ENCODE measurements at places on chromosomes 16 and 17.
A peak's percentile ranks its signal among the peaks of the same experiment; 100 is the strongest.

DNA sequence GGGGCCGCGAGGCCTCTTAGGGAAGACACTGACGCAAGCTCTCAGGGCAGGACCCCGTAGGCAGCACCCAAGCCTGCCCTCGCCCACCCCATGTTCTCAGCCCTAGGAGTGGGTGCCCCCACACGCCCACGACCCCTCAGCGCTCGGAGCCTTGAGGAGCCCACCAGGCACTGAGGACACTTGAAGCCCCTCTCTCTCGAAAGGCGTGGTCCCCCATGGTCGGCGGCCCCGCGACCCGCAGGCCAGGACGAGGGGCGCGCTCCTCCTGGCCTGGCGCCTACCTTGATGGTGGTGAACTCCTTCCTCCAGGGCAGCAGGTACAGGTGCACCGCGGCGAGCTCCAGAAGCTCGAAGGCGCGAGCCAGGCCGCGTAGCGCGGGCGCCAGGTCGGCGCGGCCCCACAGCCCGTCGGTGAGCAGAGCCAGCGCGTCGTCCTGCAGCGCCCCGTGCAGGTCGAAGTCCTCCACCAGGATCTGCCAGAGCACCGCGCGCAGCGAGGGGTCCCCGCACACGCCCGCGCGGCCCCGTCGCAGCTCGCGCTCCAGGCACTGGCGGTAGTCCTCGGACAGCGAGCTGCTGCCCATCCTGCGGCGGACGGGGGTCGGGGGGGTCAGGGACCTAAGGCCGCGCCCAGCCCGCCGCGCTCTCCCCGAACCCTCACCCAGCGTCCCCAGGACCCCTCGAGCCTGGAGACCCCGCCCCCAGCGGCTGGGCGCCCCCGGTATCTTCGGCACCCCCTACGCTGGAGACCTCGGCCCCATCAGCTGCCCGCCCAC lies 668 bp downstream of the SPATA2L start:
- peak overlapping the region; percentile 86 for H3K27ac ChIP-seq
- peak; percentile 55 for DNase-seq
- peaks cover 2% of the 10 kb centered on the region for H3K36me3 ChIP-seq
- H3K4me1 ChIP-seq = peaks cover 30% of the 10 kb centered on the region
- H3K4me3 ChIP-seq = peak overlapping the region; percentile 74

- peak overlapping the region; percentile 99 for H3K27ac ChIP-seq
- no peak for DNase-seq
- peak overlapping the region; percentile 77 for H3K4me3 ChIP-seq
- no peaks in the 10 kb centered on the region for H3K27me3 ChIP-seq
Observed at GRCh38 chr17:82865274-82865673, 25.5 kb upstream of the ZNF750 start.

DNA sequence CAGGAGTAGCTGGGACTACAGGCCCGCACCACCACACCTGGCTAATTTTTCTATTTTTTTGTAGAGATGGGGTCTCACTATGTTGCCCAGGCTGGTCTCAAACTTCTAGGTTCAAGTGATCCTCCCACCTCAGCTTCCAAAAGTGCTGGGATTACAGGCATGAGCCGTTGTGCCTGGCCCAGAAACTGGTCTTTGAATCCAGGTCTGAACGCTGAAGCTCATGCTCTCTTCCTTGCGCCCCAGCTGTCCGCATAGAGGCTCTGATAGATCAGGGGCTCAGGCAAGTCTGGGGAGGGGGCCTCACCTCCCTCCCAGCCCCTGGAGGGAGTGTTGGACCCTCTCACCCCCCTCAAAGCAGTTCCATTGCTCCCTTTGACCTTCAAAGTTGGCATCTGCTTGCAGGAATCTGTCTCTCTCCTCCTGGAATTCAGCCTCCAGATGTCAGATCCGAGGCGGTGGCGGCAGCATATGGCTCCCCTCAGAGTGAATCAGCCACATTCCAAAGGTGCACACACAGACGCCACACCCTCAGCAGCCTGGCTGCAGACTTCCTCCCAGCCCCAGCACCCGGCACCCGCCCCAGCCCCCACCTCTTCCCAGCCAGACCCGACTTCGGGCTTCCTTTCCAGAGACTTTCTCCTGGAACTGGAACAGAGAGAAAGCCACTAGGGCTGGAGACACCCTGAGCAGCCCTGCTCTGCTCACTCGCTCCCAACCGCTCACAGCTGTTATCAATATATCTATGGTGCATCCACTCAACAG lies 16.9 kb upstream of the GLIS2 start:
- no peak overlapping the region for H3K27ac ChIP-seq
- H3K4me3 ChIP-seq = no peak overlapping the region
- no peak for DNase-seq
- H3K27me3 ChIP-seq = no peaks in the 10 kb centered on the region

DNA sequence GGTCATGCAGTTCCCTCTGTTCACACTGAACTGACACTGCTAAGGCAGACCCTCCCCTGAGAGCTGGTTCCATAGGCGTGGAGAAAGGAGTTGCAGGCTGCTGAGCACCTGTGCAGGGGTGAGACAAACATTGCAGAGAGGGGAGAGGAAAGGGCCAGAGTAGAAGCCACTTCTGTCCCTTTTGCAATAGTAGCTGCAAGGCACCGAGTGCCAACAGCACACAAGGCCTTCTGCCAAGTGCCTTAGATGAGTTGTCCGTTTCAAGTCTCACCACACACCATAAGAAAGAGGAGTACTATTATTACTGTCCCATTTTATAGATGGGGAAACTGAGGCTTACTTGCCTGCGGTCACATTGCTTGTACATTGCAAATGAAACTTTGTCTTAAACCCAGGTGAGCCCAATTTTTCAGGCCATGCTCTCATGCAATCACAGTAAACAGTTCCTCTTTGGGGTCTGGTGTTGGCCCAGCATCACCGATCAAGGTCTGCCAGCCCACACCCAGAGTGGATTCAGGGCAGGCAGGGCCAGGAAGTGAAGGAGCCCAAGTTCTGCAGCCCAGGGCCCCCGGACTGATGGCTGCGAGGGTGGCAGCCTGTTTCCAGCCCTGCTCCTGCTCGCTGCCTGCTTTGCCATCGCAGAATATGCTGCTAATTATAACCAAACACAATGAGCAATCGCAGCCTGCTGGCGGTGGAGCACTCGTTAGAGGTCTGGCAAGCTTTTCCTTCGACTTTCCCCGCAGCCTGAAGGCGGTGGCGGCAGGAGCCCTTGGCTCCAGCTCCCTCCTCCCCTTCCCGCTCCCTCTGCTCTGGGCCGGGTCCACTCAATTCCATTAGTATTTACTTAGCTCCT lies 36.8 kb upstream of the DYNLL2 start:
- H3K36me3 ChIP-seq = no peaks in the 10 kb centered on the region
- peaks cover 20% of the 10 kb centered on the region for H3K27me3 ChIP-seq
- DNase-seq = no peak
- no peaks in the 10 kb centered on the region for H3K4me1 ChIP-seq
- no peak overlapping the region for H3K27ac ChIP-seq

DNA sequence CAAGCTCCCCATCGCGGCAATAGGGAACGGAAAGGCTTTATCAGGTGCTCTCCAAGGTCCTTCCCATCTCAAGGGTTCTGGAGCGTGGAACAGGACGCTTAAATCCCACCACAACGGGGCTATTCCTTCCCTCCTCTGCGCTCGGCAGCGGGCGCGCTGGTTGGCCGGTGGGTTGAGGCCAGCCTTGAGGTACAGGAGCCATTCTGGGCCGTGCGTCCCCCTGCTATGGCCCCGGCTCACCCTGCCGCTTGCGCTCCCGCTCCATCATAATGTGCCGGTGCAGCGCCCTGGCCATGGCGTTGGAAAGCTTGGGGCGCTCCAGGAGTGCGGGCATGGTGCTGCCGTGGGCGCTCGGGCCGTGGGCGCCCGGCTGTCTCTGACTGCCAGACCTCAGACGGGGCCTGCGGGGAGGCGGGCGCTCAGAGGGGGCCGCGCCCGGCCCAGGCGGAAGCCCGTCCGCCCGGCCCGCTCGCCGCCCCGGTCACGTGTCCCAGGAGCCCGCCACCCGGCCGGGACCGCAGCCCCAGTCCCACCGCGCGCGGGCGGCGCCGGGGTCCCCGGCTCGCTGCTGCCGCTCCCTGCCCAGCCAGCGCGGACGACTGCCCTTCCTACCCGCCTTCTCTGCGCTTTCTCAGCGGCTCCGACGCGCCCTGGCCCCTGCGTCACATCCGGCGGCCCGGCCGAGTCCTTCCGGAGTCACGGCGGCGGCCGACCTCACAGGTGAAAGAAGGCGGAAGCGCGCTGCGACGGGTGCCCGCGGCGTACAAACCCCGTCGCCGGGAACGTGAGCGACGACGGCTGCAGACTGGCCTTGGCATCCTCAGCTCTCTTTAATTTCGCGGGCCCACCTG lies at the start of gene GPS2:
TSS of gene GPS2 (minus strand) at position 642 of the 851 bp plus-strand sequence. CDS start at position 334, 308 bp downstream.
- H3K27ac ChIP-seq = peak within 1 kb of the TSS; percentile 94
- peak within 1 kb of the TSS; percentile 90 for H3K4me3 ChIP-seq
- no peaks in the 10 kb centered on the region for H3K27me3 ChIP-seq
- peaks cover 54% of the 10 kb centered on the region for H3K36me3 ChIP-seq
- peaks cover 48% of the 10 kb centered on the region for H3K4me1 ChIP-seq
- peak; percentile 94 for DNase-seq

- DNase-seq = no peak
- H3K4me1 ChIP-seq = no peaks in the 10 kb centered on the region
- H3K27ac ChIP-seq = no peak overlapping the region
Observed at GRCh38 chr17:28426081-28426519, 20.1 kb upstream of the SLC46A1 start.

- no peaks in the 10 kb centered on the region for H3K27me3 ChIP-seq
- H3K4me1 ChIP-seq = peaks cover 27% of the 10 kb centered on the region
- no peak overlapping the region for H3K4me3 ChIP-seq
- no peak overlapping the region for H3K27ac ChIP-seq
- peaks cover 41% of the 10 kb centered on the region for H3K36me3 ChIP-seq
Observed at GRCh38 chr17:19380481-19381301, 2.4 kb downstream of the MAPK7 start.

- H3K4me1 ChIP-seq = peaks cover 69% of the 10 kb centered on the region
- no peak overlapping the region for H3K27ac ChIP-seq
- no peaks in the 10 kb centered on the region for H3K27me3 ChIP-seq
- no peak overlapping the region for H3K4me3 ChIP-seq
- peaks cover 45% of the 10 kb centered on the region for H3K36me3 ChIP-seq
Observed at GRCh38 chr17:82889496-82890338, 49.9 kb upstream of the ZNF750 start.

GRCh38 chr16:75086688-75087374 lies 29.7 kb downstream of the LDHD start:
- peaks cover 5% of the 10 kb centered on the region for H3K36me3 ChIP-seq
- peaks cover 24% of the 10 kb centered on the region for H3K4me1 ChIP-seq
- H3K27me3 ChIP-seq = no peaks in the 10 kb centered on the region
- no peak overlapping the region for H3K27ac ChIP-seq

DNA sequence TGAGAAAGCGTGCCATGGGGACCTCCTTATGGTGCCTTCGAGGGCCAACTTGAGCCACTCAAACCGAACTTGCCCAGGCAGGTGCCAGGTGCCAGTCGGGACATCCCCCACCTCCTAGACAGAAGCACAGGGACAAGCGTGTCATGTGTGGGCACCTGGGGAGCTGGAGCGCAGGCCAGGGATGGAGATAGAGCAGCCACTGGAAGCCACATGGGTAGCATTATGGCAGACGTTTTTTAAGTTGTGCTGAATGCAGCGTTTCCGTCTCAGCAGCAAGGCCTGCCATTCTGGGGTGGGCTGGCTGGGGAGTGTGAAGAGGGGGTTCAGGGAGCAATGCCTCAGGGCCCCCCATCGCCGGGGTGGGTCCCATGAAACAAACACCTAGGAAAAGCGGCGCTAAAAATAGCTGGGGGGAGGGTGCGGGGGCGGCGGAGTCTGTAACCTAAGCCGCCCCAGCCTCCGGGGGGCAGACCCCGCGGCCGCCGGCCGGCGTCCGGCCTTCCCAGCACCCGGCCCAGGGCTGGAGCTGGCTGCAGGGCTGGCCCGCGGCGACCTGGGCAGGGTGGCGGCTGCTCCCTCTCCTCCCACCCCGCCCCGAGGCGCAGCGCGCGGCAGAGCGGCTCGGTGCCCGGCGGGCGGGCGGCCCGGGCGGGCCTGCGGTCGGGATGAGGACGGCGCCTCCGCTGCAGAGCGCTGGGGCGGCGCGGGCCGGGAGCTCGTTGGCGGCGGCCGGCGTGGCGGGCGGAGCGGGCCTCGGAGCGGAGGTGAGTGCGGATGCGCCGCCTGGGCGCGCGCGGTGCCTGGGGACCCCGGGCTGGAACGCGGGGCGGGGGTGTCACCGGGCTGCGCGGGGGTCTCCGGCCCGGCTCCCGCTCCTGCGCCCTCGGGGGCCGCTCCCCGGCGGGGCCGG lies at the start of gene ZNF469:
TSS of gene ZNF469 (plus strand) at position 469 of the 910 bp plus-strand sequence. CDS start 44,512 bp downstream, outside the sequence.
- H3K4me1 ChIP-seq = no peaks in the 10 kb centered on the region
- H3K27me3 ChIP-seq = peaks cover 26% of the 10 kb centered on the region
- H3K36me3 ChIP-seq = no peaks in the 10 kb centered on the region
- H3K27ac ChIP-seq = no peak within 1 kb of the TSS

DNA sequence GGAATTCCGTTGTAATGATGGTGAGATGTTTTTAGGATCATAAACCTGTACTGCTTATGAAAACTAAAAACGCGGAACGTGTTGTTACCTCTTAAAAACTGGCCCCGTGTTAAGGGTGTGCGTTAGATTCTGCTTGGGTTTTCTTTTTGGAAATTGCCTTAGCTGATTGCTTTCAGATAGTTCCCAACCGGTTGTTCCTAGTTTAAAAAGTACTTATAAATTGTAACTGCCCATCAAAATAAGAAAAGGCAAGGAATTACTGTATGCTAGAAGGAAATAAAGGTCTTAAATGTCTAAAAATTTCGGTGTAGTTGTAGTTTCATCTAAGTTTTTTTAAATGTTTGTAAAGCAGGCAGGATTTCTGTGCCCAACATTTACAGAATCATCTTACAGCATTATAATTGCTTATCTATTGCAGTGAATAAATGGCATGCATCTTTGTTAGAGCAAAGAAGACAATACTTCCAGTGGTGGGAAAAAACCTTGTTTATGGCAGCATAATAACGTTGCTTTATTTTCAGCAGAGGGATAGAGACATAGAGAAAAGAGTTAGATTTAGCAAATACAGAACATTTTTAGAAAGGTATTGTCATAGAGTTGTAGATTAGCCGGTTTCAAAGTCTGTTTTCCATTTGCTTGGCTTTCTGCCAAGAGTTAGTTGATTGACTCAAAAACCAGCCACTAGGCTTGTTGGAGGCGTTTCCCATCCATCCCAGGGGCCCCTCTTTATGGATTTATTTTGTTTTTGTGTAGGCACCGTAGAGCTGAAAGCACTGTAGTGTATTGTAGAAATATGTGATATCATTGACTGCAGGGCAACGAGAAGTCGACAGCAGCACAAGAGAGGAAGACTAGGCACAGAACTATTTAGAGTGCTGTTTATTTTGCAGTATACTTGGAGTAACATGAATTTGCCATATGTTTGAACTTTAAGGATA lies 1.7 kb downstream of the PPM1D start:
- peak; percentile 56 for DNase-seq
- H3K36me3 ChIP-seq = peaks cover 13% of the 10 kb centered on the region
- H3K27ac ChIP-seq = peak overlapping the region; percentile 93
- H3K4me3 ChIP-seq = peak overlapping the region; percentile 89
- H3K4me1 ChIP-seq = peaks cover 48% of the 10 kb centered on the region

- peak overlapping the region; percentile 89 for H3K27ac ChIP-seq
- H3K4me3 ChIP-seq = peak overlapping the region; percentile 94
- no peaks in the 10 kb centered on the region for H3K27me3 ChIP-seq
Observed at GRCh38 chr17:64661726-64661975, 456 bp downstream of the SMURF2 start.

- H3K36me3 ChIP-seq = peaks cover 24% of the 10 kb centered on the region
- no peaks in the 10 kb centered on the region for H3K4me1 ChIP-seq
- DNase-seq = no peak
- H3K4me3 ChIP-seq = no peak overlapping the region
- H3K27ac ChIP-seq = no peak overlapping the region
Observed at GRCh38 chr17:32161506-32162365, 19.4 kb downstream of the RHOT1 start.

GRCh38 chr16:51057969-51058337 lies 93.1 kb downstream of the SALL1 start:
- no peak for DNase-seq
- no peak overlapping the region for H3K4me3 ChIP-seq
- H3K36me3 ChIP-seq = no peaks in the 10 kb centered on the region
- H3K27ac ChIP-seq = no peak overlapping the region
- no peaks in the 10 kb centered on the region for H3K4me1 ChIP-seq
